CD14-positive monocyte (primary cell): ENCODE measurements at places on chromosomes 12 and 14.
A peak's percentile ranks its signal among the peaks of the same experiment; 100 is the strongest.

- no peak for DNase-seq
Measured at GRCh38 chr12:62683776-62684569, 217.3 kb downstream of the MON2 start.

DNA sequence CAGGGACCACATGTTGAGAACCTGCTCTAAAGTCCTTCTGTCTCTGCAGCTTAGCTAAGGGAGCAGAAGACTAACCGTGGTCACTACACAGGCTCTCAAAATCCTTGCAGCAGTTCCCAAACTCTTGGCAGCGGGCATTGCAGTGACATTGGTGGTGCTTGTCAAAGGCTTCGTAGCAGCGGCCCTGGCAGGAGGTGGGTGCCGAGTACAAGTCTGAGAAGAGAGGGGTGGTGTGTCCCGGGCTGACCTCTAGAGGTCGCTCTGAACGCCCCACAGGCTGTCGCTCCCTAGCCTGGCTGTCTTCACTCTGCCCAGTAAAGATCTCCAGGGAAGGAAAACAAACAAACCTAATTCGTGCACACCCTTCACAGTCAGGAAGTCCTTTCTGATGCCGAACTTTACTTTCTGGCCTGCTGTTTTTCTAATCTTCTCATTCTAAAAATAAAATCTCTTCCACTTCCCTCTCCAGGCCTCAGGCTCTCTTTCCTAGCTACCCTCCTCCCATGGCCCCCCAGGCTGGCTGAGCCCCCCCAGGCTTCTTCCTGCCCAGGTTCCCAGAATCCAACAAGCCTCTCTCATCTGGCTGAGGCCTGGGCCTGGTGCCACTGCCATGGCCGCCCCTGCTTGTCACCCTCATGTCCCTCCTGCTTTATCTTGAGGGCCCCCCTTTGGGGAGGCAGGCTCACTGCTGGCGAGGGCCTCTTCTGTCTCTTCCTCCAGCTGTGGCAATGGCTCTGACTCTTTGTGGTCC, 7.7 kb downstream of the ENDOU start:
- peak; percentile 60 for DNase-seq

DNA sequence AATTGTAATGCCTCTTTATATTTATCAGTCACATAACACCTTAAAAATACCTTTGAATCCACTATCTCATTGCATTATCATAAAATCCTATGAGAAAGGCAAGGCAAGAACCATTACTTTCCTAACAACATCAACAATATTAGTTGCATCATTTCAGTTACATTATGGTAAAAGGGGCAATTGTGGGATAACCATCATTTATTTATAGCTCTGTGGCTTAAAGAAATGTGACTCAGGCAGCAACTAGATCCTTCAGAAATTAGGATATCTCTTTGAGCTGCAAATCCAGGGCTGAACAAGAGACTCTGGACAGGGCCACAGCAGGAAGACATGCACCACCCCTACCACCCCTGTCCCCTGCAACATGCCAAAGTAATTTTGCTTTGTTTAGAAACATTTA, 36.4 kb downstream of the EPS8 start:
- DNase-seq: no peak

DNA sequence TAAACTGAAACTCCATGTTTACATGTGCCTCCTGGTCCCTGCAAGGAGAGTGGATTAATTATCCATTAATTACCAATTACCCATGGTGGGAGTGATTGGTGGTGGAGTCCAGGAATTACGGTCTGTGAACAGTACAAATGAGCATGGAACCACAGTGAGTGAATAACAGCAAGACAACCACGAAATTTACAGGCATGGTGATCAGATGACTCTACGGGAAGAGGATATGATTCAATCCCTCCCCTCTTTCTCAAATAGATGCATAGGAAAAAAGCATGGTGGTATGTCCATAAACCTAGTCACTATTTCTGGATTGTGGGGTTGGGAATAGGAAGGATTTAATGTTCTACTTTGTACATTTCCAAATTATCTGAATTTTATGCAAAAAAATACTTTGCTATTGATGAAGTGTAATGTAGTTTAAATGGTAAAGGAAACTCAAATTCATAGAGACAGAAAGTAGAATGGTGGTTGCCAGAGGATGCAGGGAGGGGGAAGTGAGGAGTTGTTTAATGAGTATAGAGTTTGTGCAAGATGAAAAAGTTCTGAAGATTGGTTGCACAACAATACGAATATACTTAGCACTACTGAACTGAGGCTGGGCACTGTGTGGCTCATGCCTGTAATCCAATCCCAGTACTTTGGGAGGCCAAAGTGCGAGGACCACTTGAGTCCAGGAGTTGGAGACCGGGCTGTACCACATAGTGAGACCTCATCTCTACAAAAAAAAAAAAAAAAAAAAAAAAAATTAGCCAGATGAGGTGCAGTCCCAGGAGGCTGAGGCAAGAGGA, 41.2 kb upstream of the C12orf75 start:
- DNase-seq: no peak

DNA sequence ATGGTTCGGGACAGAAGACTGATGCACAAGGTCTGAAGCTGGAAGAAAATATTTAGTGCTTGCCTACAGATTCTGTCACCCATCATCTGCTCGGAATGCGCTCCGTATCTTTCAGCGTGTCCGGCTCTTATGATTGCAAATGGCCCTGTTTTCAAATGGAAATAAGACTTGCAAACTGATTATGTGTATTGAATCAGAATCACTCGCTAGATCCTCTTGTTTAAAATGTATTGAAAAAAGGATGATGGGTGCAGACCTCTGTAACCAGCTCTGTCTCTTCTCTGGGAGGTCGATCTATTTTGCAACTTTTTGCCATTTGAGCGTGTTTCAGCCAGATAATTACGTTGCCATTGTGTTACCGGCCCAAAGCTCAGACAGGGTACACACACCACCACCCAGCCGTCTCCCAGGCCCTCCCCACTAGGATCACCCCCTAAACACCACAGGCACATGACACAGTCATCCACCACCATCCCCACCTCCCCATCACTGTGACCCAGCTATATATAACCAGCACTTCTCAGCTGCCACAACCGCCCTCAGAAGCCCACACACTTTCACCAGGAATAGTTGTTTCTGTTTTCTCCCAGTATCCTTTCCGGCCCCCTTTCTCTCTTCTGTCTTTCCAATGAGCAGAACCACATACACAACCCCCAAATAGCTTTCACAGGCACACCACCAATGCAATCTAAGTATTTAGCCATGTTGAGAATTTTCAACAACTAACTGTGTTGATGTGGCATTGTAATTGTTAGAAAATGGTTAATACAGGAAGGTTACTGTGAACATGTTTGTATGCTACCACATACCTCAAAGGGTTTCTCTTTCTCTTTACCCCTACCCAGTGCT, 10.7 kb downstream of the NKX2-1 start:
- no peak for DNase-seq

DNA sequence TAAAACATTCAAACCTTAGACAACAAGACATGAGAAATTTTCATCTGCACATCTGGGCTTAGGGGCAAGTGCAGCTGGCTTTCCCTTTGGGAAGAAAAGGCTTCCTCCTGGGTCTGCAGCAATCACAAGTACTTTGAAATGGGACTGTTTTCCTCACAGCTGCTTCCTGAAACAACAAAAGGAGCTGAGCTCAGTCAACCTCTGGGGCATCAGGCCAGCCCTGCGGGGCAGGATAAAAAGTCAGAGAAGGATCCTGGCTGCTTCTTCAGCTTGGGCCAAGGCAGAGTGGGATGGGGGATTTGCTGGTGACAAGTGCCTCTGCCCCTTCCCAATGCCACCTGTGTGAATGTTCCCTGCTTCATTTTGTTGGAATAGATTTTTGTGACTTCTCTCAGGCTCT, 16.2 kb upstream of the SDR39U1 start:
- DNase-seq: no peak

DNA sequence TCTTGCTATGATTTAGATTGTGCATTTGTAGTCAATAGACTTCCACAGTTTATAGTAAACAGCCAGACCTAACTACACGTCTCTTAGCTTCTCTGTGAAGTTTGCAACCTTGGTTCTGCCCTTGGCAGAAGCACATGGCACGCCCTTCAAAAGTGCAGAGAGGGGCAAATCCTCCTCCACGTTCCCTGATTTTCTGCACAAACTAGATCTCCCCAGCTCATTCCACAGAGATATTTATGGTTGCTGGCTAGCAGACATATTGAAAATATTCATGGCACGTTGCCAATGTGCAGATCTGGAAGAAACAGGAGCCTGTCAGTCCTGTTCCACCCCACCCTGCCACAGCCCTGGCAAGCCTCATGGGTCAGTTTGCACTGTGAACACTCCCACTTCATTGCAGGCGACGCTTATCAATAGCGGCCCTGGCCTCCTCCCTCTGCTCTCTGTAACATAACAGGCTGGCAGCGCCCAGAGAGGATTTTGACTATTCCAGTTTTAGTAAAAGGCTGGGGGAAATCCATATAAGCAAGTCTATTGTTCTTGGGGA, 6.5 kb upstream of the LGALS3 start:
- no peak for DNase-seq

GRCh38 chr12:2697057-2697800, 97.5 kb upstream of the FKBP4 start:
- DNase-seq: no peak

DNA sequence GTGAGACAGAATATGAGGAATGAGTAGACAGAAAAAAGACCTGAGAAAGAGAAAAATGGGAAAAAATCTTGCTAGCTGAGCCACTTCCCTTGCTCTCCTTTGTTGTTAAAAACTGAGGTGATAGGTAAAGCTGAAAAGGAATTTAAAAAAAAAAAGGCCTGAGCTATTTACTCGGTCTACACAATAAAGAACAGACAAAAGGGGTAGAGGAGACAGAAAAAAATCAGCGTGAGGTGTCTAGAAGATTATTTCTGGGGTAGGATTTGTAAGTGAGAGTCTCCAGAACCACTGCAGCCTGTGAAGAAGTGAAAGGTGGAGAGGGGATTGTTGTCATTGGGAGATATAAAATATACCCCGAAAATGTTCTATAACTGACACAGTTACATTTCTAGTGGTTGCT, 98.8 kb downstream of the EXOC5 start:
- no peak for DNase-seq
